ENCODE measurements at places on chromosomes 12 and 14.

DNA sequence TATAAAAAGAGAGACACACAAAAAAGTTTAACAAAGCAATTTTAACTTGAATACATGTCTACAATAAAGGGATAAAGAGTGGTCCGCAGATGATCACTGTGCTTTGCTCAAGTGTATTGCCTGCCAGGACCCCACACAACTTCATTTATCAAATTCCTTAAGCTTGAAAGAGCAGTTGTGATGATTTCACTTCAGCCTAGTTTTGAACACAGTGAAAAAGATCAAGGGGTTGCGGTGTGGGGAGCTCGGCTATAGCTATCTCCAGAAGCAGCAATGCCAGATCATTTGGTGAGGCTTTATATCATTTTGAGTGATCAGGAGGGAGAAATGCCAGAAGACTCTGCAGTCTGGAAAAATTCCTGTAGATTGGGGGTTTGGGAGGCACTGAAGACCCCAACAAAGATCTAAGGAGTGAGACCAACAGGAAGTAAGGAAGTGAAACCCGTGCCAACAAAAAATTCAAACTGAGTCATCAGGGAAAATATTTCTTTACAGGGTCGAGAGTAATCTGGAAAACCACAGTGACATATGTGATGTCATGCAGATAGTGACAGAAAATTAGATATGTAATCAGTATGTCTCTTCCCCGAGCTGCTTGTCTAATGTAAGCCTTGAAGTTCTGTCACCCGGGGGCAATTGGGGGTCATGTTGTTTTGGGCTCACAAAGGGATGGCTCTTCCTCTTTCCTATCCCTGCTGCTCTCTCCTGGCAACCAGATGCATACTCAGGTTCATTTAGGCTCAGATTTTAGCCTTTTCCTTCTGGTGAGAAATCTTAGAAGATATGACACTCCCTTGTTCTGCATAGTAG is 221.8 kb downstream of the MSRB3 start:
- DNase-seq, result no peak

GRCh38 chr12:96170762-96171161 is 23.4 kb upstream of the ELK3 start:
- no peak for DNase-seq

GRCh38 chr12:111445726-111446581 is 40.2 kb downstream of the SH2B3 start:
- DNase-seq, result no peak

- DNase-seq, result peak; percentile 27
Observed at GRCh38 chr12:67410667-67411067, 141.5 kb downstream of the CAND1 start.

- DNase-seq, result no peak
Observed at GRCh38 chr14:71532790-71533189, 399.4 kb upstream of the RGS6 start.

DNA sequence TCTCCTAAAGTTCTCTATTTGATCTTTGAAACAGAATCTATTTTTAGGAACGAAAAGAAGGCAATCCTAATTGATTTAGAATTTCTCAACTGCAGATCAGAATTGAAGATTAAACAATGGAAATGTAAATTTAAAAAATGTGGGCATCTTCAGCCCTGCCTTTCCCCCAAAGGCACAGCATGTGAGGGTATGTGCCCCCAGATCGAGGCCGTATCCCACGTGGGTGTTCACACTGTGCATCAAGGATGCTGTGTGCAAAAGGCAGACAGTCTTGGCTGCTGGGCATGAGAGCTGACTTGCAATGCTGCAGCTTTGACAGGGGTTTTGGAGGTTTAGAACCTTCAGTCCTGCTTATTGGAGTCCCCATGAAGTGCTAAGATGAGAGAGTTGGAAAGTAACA is 346.3 kb downstream of the VRK1 start:
- no peak for DNase-seq

- DNase-seq, result no peak
Observed at GRCh38 chr14:99592933-99593753, 10.9 kb downstream of the CCDC85C start.

GRCh38 chr12:96890331-96890730 is 16.7 kb upstream of the NEDD1 start:
- no peak for DNase-seq

- no peak for DNase-seq
Observed at GRCh38 chr12:17139931-17140330, 534.0 kb upstream of the LMO3 start.

DNA sequence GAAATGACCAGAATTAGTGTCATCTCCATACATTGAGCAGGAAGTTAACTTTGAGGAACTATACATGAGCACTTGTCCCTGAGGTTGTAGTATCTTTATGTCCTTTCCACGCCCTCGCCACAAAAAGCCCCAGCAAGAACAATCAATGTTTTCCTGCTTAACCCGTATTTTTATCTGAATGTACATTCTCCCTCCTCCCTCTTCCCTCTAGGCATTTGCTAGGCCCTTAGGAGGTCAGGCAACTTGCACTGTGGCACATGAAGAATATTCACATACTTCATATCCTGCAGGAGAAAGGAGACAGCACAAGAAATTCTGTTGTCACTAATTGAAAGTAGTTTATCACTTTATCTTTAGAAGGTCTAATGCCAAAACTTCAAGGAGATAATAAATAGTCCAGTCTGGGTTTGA is 18.1 kb upstream of the DUSP6 start:
- no peak for DNase-seq

DNA sequence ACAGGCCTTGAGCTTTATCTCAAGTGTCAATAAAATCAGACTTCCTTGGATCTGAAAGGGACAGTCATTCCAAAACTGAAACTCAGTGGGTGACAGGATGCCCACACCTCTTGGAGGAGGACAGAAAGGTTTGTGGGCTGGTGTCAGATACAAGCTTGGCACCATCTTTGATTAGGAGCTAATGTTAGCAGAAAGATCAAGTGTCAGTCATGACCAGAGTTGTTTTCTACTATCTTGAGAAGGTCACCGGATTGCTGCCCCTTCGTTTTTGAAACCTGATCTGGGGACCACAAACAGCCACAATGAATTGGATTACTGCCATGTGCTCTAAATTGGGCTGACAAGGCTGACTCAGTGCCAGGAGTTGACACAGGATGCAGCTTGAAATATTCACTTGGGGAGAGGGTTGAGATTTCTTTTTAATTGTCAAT is 88.3 kb downstream of the OTOGL start:
- DNase-seq, result peak; percentile 10

DNA sequence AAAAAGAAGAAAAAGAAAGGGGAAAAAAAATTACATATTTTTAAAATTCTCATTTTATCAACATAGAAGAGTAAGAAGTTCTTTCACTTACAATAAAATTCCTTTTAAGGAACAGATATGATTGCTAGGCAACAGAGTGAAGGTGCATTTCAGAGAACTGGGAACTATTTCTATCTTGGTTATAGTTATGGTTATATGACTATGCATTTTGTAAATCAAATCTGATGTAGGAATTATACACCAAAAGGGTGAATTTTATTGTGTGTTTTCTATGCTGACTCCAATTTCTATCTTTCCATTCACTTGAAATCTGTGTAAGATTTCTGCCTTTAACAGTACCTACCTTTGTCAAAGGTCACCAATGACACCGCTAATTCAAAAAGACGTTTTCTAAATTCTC is 50.1 kb downstream of the HNRNPC start:
- DNase-seq, result no peak

- no peak for DNase-seq
Observed at GRCh38 chr14:93280743-93281142, 52.1 kb downstream of the BTBD7 start.

- DNase-seq, result no peak
Observed at GRCh38 chr12:6096527-6096926, 27.9 kb downstream of the VWF start.

- DNase-seq, result no peak
Observed at GRCh38 chr14:33569821-33570687, 380.8 kb downstream of the EGLN3 start.

DNA sequence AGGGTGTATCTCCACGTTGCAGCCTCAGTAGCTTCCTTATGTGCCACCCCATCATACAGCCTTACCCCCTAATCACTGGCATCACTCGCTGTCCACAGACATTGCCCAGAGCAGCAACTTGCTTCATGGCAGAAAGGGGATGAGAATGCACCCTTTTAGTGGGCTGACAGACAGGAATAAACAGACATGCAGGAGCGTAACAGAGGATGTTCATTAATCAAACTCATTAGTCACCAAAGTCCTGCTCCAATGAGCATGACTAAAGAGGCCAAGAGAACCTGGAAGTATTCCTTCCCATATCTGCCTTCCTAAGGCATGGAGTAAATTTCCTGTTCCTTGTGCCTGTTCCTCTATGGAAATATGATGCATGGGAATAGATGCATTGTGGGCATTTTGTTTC is 197.0 kb downstream of the PHLDA1 start:
- DNase-seq, result no peak

DNA sequence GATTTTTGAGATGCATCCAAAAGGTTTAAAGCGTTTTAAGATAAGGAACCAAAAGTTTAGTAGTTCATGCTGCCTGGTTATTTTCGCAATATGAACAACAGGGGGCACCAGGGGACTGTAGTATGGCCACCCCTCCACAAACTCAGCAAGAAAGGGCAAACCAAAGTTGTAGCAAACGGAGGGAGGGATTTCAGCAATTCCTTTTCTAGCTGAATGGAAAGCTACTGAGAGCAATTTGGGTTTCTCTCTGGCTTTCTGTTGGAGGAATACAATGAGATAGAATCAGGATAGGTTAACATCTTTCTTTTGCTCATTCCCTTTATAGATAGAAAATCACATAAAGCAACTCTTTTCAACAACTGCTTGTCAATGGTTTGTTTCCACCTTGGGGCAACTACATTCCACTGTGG is 62.5 kb downstream of the DRAM1 start:
- DNase-seq, result peak; percentile 81

- no peak for DNase-seq
Observed at GRCh38 chr12:10186299-10186698, 7.5 kb downstream of the TMEM52B start.

DNA sequence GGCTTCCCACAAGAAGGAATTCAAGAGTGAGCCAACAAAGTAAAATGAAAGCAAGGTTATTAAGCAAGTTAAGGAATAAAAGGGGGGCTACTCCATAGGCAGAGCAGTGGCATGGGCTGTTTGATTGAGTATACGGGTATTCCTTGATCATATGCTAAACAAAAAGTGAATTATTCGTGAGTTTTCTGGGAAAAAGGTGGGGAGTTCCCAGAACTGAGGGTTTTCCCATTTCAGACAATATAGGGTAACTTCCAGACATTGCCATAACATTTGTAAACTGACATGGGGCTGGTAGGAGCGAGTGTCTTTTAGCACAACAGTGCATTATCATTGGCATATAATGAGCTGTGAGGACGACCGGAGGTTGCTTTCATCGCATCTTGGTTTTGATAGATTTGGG is 2.0 kb upstream of the BCL2L14 start:
- DNase-seq, result no peak

DNA sequence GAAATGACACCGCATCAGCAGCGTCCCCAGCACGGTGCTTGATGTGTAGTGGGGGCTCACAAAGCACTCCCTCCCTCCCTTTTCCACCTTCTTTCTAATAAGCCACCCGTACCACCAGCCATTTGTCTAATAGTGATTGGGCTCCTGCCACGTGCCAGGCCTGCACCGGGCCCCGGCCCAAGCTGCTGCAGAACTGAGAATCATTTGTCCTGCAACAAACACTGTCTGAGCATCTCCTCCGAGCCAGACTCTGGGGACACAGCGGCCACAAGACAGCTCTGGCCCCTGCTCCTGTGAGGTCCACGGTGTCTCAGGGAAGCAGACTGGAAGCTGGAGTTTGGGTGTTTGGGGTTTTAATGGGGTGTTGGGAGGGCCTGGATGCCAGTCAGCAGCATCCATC is 43.9 kb downstream of the MVK start:
- DNase-seq, result no peak

GRCh38 chr12:115570069-115570777 is 707.3 kb downstream of the MED13L start:
- DNase-seq, result no peak

GRCh38 chr12:2751686-2752085 is 43.1 kb upstream of the FKBP4 start:
- peak; percentile 8 for DNase-seq

- DNase-seq, result no peak
Observed at GRCh38 chr14:71060825-71061455, 153.7 kb downstream of the PCNX1 start.

DNA sequence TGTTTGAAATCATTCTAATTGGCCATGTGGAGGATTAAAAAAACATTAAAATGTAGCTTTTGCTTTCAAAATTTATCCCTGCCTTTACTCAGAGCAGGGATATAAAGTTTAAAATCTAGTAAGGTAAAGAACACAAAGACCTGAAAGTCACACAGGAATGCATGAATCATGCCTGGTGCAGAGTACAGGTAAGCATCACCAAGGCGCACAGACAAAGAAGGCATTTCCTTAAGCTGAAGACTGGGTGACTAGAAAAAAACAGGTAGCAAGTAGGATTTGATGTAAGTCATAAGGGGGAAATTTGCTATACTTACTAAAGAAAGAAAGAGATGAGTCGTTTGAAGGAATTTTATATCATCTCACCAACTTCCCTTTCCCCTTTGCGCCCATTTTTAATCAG is 405.6 kb downstream of the GXYLT1 start:
- no peak for DNase-seq

DNA sequence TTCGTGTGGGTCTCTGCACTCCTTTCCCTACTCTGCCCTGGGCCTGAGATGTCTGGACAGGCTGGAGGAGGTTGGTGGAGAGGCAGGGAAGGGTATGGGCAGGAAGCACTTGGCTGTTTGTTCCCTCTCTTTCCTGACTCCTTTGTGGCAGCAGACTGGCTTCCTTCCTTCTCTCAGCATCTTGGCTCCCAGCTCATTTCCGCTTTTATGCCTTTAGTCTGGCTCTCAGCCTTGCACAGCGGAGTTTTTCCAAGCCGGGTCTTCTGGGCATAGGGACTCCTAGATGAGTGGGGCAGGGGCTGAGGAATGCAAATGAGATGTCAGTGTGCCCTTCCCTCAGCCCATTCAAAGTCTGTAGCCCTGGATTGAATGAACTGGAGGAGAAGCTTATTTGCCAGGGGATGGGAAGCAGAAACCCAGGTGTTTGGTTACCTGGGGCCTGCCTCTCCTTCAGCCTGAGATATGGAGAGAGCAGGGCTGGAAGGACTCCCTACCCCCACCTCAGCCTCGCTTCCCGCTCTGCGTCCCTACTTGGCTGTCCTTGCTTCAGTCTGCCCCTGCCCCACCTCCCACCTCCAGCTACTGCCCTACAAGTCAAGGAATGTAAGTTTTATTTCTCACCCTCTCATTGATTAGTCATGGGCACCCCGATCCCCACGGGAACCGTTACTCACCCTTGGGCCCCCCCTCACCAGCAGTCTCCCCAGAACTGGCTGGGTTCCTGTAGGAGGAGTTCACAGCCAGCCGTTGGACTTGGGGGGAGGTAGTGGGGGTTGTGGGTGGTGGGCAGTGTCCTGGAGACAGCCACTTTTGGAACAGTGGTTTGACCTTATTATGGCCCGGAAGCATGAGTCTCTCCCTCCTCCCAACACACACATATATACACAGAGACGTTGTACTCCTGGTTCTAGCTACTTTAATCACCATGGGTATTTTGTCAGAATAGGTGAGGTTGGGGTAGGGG is 9.3 kb upstream of the ITGA5 start:
- DNase-seq, result no peak

GRCh38 chr12:109870648-109871047 is 9.7 kb downstream of the GLTP start:
- DNase-seq, result no peak

Data from hematopoietic multipotent progenitor cell treated with erythropoietin and hydrocortisone succinate and interleukin-3 and kit ligand, for 8 days (in vitro differentiated cells).